Hematopoietic multipotent progenitor cell treated with erythropoietin and hydrocortisone succinate and interleukin-3 and kit ligand, for 8 days (in vitro differentiated cells): ENCODE measurements at places on chromosomes 13 and 19.

DNA sequence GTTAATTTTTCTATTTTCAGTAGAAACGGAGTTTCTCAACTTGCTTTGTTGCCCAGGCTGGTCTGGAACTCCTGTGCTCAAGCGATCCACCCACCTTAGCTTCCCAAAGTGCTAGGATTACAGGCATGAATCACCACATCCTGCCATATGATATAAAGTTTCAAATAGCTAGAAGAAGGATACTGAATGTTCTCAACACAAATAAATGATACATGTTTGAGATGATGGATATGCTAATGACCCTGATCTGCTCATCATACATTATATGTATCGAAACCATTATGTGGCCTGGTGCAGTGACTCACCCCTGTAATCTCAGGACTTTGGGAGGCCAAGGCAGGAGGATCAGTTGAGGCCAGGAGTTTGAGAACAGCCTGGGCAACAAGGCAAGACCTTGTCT is 11.5 kb downstream of the CIB3 start:
- no peak for DNase-seq

- no peak for DNase-seq
Observed at GRCh38 chr13:79531542-79532254, 50.7 kb downstream of the NDFIP2 start.

DNA sequence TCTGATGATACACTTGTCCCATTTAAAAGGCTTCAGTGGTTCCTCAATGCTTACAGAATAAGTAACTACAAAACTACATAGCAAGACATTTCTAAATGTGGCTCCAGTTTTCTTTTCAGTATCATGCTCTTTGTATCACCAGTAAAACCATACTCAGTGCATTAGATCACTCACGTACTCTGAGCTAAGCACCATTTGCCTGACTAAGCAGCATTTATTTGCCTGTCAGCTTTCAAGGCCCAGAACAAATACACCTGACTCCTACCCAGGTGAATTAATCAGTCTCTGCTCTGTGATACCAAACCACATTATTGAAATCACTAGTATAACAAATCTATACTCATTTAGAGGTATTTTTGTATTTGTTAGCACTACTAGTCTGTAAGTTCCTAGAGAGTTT is 47.4 kb upstream of the PCDH20 start:
- no peak for DNase-seq

GRCh38 chr19:29517946-29518345 is 7.8 kb upstream of the VSTM2B start:
- no peak for DNase-seq

DNA sequence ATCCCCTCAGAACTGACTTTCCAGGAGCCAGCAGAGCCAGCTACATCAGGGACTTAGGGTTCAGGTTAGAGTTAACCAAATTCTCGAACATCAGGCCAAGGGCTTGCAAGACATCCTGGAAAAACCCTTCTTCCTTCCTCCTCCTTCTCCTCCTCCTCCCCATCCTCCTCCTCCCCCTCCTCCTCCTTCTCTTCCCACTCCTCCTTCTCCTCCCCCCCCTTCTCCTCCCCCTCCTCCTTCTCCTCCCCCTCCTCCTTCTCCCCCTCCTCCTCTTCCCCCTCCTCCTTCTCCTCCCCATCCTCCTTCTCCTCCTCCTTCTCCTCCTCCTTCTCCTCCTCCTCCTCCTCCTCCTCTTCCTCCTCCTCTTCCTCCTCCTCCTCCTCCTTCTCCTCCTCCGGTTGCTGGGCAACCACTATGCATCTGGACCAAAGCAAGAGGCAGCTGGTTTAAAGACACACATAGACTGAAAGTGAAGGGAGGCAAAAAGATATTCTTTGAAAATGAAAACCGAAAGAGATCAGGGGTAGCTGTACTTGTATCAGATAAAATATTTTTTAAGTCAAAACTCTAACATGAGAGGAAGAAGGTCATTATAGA is 5.9 kb upstream of the CCL25 start:
- no peak for DNase-seq

- DNase-seq = no peak
Observed at GRCh38 chr13:21800837-21801616, 130.2 kb downstream of the FGF9 start.

- DNase-seq = no peak
Observed at GRCh38 chr19:46887240-46887782, 26.5 kb downstream of the ARHGAP35 start.

DNA sequence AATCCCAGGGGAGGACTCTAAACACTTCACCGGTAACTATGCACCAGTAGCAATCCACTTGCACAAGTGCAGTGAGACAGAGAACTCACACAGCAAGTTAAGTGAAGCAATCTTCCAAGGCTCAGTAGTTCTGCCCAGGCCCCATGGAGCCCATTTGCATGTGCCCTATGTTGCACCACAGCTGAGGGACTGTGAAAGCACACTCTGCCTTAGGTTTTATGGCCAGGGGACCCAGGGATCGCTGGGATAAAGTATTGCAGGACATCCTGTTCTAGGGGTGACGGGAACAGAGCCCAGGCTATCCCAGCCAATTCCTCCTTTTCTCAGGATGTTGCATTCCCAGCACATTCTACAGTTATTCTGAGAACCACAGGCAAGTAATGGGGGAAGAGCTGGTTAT is 6.0 kb upstream of the AMER2 start:
- DNase-seq = no peak

GRCh38 chr13:23722726-23723453 is 152.7 kb downstream of the TNFRSF19 start:
- no peak for DNase-seq

GRCh38 chr19:46147791-46148288 is at the start of gene IGFL2:
TSS of gene IGFL2 (plus strand) at chr19:46148238. CDS start at chr19:46148279, 41 bp downstream.
- peak; percentile 28 for DNase-seq

GRCh38 chr19:1356508-1356865 is 27.2 kb upstream of the NDUFS7 start:
- no peak for DNase-seq

DNA sequence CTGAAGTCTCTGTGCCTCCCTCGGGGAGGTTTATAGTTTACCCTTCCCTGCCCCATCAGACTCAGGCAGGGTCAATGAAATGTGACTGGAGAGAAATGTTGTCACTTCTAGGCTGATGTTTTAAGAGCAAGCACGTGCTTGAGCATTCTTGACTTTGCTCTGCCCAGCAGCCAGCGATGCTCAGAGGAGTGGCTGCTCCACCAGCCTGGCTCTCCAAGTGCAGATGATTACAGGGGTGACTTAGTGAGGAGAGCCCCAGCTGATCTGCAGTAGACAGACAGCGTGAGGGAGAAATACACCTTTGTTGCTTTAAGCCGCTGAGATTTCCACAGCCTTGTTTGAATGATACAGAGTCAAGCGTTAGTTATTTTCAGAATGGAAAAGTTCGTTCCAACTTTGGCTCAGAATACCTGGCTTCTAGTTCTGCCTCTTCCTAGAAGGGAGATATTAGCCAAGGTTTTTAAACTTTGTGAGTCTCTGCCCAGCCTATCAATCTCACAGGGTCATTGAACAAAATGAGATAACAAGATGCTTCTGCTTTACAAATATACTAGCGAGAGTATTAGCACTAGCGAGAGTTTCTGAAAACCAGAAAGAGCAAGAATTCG is 143.6 kb downstream of the OXGR1 start:
- no peak for DNase-seq

DNA sequence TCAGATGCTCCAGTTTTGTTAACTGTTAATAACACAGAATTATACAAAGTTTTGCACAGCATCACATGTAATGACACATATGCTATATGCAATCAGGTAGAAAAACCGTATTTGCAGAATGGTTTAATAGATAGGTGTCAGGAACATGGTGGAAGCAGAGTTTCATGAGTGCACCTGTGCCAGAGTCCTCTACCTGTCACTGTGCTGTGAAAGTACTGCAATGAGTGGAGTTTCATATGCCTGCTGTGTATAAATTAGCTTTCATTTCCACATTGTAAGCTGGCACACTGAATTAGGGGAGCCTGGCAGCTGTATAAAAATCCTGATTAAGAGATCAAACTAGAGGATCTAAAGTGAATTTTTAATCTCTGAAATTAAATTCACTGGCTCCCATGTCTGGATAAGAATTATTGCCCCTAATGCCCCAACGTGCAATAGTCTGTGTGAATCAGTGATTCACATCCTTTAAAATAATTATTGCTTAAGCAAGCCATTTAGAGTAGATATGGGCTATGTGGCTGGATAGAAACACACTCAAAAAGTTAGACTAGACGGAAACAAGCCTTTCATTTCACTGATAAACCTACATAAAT is 8.5 kb upstream of the EEF1AKMT1 start:
- DNase-seq = no peak

DNA sequence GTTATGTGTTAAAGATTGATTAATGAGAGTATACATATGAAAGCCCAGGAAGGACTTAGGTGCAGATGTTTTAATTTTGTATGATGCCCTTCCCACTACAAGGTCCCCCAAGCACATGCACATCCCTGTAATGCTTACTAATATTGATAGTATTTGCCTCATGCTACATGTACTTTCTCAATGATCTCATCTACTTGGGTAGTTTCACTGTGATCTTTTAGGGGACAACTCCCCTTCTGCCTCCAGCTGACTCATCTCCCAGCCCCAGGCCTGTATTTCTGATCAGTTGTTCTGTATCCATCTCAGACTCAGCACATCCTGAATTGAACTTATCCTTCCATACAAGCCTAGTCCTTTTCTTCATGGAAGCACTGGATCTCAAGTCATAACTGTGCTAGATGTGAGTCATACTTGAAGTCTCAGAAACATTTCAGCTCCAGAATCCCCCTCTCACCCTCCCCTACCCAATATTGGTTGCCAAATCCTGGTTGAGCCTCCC is 49.4 kb upstream of the INTS6 start:
- DNase-seq = no peak

DNA sequence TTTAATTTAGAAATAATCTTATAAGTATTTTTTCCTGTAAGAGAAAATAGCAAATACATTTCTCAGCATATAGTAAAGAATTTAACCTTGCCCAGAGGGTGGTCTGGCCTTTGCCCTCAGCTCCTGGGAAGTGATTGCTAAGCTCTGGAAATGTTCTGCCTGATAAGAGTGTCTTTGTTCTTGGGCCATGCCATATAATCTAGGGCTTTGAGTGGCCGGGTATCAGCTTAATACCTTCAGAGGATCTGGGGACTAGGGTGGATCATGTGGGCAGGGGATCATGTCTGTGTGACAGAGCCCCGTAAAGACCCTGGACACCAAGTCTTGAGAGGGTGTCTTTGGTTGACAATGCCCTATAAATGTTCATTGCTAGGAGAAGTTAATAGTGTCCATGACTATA is 1032.4 kb upstream of the MIR17HG start:
- no peak for DNase-seq

DNA sequence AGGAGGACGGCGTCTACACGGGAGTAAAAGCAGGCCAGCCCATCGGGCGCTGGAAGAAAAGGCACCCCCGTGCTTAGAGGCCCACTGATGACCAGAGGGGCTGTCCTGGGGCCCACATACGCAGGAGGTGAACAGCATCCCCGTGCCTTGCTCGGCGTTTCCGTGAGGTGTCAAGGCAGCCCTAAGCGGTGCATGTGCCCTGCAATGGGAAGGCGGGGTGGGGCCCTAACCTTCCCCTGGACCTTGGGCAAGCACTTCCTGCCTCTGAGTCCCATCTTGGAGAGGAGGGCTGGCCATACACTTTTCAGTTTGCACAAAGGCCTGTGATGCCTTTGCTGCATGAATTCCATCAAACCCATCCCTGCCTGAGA is 47.8 kb upstream of the ATP11A start:
- DNase-seq = no peak

DNA sequence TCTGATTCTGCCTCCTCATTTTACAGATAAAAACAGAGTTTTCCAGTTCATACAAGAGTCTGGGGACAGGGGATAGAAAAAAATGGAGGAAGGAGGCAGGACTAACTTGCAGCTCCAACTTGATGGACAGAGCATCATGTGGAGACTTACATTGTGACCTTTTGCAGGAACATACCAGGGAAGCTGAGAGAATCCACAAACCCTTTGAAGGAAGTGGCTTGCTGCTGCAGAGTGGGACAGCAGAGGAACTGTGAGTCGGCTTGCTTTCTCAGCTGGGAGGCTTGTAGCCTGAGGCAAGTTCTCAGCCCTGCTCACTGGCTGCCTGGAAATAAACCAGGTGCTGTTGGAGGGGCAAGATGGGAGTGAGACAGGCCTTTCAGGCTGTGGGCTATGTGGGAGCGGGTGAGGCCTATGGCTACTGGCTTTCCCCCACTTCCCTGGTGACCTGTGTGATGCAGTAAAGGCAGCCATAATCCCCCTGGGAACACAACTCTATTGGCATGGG is 614.4 kb downstream of the KCTD12 start:
- no peak for DNase-seq

GRCh38 chr13:33308863-33309262 is 23.3 kb upstream of the STARD13 start:
- DNase-seq = no peak
